ENCODE measurements at places on chromosomes 11 and 22.

- DNase-seq = no peak
These were observed 12.2 kb downstream of the TEF start for GRCh38 chr22:41394012-41394356.

GRCh38 chr11:10758957-10759356 is 7.9 kb downstream of the CTR9 start:
- no peak for DNase-seq

GRCh38 chr22:39234867-39235687 is 9.7 kb downstream of the PDGFB start:
- DNase-seq = no peak

- no peak for DNase-seq
These were observed 44.8 kb downstream of the SHANK2 start for GRCh38 chr11:71207563-71207962.

DNA sequence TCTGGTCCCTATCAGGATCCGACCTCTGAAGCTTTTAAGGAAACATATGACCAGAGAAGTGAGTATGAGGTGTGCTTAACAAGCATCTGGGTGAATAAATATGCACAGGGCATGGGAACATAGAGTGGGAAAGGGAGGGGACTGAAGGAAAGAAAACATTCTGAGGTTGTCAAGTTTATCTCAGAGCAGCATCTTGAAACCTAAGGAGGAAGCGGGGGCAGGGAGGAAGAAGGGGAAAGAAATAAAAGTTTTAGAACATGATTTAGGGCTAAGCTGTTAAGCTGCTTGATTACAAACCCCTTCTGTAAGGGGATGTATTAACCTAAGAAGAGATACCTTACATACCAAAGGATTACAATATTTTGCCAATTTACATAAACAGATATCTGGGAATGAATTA is 24.0 kb upstream of the SC5D start:
- no peak for DNase-seq

DNA sequence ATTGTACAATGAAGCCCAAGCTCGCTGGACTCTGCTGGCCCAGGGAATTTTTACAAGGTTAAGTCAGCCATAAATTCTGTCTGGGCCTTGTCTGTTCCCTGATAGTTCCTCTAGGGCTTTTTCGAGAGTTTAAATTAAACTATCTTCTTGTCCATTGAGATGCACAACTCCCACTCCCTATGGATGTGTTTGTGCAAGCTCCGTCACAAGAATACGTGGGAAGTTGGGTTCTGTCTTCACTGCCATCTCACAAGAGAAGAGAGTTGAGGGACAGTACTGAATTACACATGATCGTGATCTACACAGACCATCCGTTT is 153.6 kb upstream of the TTC12 start:
- no peak for DNase-seq

GRCh38 chr11:73290536-73290935 is 17.5 kb upstream of the ARHGEF17 start:
- DNase-seq = no peak

DNA sequence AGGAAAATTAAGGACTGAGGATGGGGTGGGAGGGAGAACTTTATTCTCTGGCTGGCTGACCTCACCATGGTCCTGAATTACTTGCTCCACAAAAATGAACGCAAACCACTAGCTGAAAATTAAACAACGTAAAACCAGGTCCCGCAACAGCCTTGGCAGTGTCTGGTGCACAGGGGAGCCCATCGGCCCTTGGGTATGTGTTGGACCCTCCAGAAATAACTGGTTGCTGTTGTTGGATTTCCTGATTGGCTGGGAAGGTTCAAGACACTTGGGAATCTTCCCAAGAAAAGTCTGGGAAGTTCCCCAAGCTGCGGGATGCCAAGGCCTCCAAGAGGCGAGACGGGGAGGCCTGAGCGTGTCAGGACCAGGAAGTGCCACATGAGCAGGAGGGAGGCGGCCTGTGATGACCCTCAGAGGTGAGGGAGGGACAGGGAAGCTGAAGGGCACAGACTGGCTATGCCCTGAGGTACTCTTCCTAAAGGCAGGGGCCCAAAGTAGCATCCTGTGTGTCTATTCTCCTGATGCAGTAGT is 10.4 kb upstream of the RASL10A start:
- DNase-seq = no peak

GRCh38 chr22:43128116-43128515 is 15.1 kb downstream of the MCAT start:
- DNase-seq = no peak

DNA sequence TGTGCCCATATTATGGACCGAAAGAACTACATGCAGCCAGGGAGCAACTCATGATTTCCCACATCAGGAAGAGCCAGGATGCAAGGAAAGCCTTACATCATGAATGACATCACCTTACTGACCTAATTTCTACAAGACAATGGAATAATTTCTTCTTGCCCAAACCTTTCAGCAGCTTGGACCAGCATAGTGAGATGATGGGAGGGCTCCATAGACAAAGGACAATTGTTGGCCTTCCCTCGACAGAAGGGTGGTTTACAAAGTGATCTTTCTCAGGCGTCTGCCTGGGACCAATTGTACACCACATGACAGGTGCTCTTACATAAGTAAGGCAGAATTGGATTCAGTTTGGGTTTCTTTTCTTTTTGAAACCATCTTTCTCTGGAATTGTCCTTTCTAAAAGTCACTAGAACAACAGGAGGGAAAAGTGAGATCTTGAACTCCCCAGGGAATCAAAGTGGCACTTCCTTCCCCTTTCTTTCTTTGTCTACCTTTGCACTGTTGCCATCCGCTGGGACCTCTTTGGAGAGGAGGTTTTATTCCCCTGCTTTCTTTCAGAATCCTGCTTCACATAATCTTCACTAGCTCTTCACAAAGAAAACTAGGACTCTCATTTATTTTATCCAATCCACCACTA is 51.7 kb upstream of the PAK1 start:
- no peak for DNase-seq

DNA sequence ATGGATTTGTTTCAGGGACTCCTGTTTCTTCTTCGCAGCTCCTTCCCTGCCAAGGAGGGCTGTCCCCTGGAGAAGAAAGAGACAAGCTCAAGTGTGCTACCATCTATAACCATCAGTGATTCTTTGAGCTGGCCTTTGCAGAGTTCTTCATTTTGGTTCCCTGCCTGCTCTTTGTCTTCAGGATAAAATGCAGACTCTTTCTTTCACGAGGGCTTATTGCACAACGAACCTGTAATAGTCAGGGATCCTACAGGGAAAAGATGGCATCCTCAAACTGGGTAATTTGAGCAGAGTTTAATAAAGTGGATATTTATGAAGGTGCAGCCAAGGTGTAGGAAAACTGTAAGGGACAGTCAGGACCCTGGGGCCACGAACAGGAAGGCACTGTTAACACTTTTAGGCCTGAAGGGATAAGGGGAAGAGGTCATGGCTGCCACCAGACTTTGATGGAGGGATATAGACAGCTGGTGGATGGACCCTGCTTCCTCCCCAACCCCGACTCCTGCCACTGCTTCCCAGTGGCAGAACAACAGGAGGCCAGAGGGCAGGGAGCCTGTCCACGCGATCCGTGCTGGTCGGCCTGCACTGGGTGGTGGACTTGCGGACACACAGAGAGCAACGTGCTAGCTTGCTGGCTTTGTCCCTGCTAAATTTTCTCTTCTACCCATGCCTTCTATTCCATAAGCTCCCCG is 767.0 kb downstream of the NTM start:
- DNase-seq = no peak

- no peak for DNase-seq
These were observed 41.8 kb downstream of the LIF start for GRCh38 chr22:30204742-30205111.

DNA sequence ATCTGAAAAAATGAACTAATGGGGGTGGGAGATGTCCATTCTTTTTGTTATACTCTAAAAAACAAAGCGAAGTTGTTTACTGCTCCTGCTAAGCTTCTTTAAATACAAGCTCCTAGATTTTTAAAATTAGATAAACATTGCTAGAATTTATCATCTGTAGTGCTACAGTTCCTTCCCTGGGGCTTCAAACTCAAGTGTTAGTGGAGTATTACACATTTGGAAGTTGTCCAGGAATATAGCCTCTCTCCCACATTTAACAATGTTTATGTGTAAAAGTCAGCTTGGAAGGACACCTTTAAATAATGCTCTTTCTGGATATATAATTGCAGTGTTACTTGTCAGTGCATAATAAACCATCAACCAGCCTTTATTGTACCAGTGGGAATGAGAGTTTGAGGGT is 155.5 kb downstream of the SPON1 start:
- DNase-seq = peak; percentile 83

DNA sequence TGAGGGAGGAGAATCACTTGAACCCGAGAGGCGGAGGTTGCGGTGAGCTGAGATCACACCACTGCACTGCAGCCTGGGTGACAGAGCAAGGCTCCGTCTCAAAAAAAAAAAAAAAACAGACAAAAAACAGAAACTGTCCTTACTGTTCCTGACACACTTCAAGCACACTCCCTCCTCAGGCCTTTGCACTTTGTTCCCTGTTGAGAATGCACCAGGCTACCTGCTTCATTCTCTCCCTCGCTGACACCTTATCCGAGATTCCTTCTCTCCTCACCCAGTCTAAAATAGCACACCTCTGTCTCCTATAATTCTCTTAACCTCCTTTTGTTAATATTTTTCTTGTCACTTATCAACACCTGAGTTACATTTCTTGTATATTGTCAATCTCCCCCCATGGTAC is 32.3 kb upstream of the TECTA start:
- DNase-seq = no peak

DNA sequence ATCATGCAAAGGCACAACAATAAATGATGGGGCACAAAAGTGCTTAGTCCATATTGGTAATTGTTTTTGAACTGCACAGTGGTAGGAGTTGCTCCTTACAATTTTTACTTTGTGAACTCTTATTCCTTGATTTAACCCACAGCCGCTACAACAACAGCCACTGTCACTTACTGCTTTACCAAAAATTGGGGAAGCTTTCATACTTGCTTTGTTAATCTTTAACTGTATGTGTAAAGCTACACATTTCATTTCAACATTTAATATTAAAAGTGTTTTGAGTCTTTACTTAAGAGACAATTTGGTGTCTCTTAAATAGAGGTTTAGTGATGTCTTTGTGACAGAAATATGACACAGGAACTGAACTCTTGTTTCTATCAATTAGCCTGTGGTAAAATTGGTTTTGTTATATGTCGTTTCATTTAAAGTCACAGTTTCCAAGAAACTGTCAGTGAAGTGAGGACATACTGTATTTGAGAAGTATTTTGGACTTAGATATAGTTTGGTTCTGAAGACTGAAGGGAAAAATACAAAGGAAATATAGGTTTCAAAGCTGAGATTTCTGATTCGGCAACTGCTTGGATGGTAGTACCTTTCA is 6.5 kb upstream of the IL18BP start:
- DNase-seq = no peak

DNA sequence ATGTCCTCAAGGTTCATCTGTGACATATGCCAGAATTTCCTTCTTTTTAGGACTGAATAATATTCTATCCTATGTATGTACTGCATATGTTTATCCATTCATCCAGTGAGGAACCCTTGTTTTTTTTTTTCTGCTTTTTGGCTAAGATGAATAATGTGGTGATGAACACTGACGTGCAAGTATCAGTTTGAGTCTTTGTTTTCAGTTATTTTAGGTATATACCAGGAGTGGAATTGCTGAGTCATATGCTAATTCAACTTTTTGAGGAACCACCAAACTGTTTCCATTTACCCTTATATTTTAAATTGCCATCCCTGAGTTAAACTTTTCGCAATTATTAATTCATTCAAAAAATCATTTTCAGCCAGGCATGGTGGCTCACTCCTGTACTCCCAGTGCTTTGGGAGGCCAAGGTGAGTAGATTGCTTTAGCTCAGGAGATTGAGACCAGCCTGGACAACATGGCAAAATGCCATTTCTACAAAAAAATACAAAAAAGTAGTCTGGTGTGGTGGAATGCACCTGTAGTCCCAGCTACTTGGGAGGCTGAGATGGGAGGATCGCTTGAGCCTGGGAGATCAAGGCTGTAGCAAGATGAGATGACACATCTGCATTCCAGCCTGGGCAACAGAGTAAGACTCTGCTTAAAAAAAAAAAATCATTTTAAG is 64.2 kb downstream of the MICAL2 start:
- DNase-seq = no peak

GRCh38 chr22:44550711-44551491 is 52.9 kb upstream of the RTL6 start:
- DNase-seq = peak; percentile 47

DNA sequence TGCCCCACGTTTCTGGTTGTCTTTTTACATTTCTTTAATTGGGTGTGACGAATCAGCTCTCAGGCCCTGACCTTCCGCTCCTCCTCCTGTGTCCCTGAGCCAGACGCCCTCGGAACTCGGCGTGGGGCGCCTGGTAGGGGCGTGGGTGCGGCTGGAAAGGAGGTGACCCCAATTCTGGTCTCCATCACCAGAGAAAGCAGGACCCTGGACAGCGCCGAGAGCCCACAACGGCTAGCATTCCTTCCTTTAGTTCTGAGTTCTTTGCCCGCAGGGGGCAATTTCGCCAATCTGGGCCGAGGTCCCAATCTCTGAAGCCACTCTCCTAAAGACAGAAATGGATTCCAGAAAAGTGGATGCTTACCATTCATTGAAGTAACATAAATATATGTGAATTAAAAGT is 11.7 kb upstream of the RBMXL2 start:
- no peak for DNase-seq

GRCh38 chr11:20762116-20762844 is 92.9 kb downstream of the NELL1 start:
- DNase-seq = peak; percentile 98

- DNase-seq = no peak
These were observed 51.0 kb downstream of the RPUSD4 start for GRCh38 chr11:126160345-126161022.

DNA sequence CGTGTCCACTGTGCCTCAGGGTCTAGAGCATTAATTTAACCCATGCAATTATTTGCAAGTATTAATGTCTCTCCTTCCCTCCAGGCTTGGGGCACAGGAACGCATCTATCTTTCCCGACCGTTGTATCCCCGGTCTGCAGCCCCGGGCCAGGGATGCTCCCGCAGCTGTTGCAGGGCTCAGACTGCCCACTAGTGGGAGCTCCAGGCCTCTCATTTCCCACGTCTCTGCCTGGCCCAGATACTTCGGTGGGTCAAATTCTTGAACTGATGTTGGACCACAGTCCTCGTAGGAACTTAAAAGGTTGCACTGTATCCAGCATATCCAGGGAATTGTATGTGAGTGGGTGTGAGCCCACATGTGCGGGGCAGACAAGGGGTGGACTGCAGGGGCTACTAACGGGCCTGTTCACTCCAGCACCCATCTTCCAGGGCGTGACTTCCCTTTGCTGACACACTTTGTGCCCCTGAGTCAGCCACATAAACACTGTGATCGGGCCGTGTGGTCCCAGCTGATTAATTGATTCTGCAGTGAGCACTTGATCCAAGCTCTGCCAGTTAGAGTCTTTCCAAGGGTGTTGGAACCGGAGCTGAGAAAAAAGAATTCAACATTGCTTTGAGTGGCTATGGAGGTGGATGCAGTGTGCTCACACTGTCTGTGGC is 451.3 kb downstream of the TBC1D22A start:
- DNase-seq = no peak

DNA sequence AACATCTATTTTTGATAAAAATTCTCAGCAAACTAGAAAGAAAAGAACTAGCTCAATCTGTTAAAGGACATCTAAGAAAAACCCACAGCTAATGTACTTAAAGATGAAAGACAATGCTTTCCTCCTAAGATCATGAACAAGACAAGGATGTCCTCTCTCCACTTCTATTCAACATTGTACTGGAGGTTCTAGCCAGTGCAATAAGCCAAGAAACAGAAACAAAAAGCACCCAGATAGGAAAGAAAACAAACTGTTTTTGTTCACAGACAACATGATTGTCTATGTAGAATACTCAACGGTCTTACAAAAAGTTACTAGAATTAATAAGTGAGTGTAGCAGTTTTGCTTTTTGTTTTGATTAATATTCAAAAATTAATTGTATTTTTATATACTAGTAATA is 7.8 kb downstream of the CD3D start:
- no peak for DNase-seq

Data from NCI-H2029 treated with DMSO at 0.1 percent for 48 hours (cell line).